HFFc6 (cell line): ENCODE measurements at places on chromosomes 11 and 22. TPM values are rescaled to one million over a fixed set of nuclear protein-coding genes. Genes with fewer than 3 reads are reported as not detected.

The MRGPRE gene
- total RNA-seq, result not detected in 3 replicates

DNA sequence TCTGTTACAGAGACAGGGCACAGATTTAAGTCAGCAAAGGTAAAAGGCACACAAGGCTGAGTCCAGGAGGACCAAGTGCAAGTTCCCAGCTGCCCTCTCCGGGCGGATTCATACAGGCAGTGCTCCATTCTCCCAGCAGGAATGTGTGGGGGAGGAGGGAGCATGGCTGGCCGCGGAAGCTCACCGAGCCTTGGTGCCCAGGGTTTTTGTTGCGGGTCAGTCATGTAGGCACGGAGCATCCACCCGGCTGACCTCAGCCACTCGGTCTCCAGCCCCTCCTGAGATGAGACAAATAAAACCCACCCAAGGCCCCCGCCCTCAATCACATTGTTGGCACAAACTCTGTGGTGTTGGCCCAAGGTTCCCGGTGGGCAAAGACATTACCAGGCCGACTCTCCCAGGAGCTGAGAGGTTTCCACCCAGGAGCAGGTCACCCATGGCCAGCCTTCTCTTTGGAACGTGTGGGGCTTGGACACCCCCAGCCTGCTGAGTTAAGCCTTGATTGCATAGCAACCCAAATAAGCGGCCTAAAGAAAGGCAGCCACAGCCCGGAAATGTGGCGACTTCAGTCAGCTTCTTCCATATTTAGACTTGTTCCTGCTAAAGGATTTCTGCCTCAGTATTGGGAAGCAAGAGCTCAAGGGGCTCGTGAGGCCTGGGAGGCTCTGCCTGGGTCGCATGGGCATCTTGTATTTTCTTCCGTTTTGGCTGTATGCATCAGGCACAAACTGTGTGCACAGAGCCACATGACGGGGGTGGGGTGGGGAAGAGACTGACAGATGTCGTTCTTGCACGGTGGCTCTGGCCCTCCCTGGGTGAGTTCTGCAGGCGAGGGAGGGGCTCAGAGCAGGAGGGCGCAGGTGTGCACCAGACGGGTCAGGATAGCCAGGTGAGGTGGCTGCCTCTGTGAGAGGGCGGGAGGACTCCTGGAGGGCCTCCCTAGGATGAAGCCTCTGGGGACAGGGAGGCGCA lies 63.0 kb downstream of the ARHGAP8 start:
- no peak for DNase-seq

- DNase-seq, result no peak
Measured at GRCh38 chr11:45095691-45096010, 50.8 kb upstream of the PRDM11 start.

- no peak for DNase-seq
Measured at GRCh38 chr11:47215366-47215910, 664 bp downstream of the DDB2 start.

The SLC25A45 gene
- 6.3 to 8.9 TPM (median 7.1 TPM) in 3 replicates for total RNA-seq

The OR51S1 gene
- total RNA-seq, result not detected in 3 replicates

- DNase-seq, result no peak
Measured at GRCh38 chr11:121476379-121477032, 23.7 kb upstream of the SORL1-AS1 start.

GRCh38 chr11:1206391-1207271 lies 16.2 kb upstream of the MUC5B start:
- DNase-seq, result no peak

The OR4C3 gene
- total RNA-seq, result not detected in 3 replicates

- peak; percentile 31 for DNase-seq
Measured at GRCh38 chr11:123518496-123519054, 88.5 kb downstream of the GRAMD1B start.

- no peak for DNase-seq
Measured at GRCh38 chr22:34783436-34783835, 282.5 kb upstream of the ISX start.

DNA sequence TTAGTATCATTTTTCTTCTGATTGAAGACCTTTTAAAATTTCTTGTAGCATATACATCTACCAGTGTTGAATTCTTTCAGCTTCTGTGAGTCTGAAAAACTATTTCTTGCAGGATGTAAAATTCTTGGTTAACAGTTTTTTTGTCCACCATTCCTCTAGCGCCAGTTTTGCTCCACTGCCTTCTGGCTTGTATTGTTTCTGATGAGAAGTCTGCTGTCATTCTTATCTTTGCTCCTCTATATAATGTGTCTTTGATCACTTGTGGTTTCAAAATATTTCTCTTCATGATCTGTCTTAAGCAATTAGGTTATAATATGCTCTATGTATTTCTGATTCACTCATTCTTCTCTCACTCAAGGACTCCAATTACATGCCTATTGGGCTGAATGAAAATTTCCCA lies 152.3 kb downstream of the INSC start:
- no peak for DNase-seq

DNA sequence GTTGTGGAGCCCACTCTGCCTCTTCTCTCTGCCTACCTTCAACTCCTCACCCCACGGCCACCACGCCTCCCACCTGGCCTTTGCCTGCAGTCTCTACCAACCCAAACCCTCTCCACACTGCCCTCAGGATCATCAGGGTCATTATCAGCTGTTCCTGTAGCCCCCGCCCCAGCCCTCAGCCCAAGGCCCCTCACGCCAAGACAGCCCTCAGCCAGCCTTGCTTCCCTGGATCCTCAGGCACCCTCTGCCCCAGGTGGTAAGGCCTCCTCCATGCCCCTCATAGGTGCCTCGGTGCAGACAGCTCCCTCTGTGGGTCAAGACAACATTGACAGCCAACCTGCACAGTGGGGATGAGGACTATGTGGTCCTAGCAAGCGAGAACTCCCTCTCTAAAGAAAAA lies 1.7 kb downstream of the SBF1 start:
- no peak for DNase-seq

GRCh38 chr11:56624661-56625110 lies 10.0 kb upstream of the OR5M1 start:
- DNase-seq, result peak; percentile 70

The CST6 gene
- total RNA-seq, result 1.1 to 1.3 TPM in 2 of 3 replicates, not detected in the other

DNA sequence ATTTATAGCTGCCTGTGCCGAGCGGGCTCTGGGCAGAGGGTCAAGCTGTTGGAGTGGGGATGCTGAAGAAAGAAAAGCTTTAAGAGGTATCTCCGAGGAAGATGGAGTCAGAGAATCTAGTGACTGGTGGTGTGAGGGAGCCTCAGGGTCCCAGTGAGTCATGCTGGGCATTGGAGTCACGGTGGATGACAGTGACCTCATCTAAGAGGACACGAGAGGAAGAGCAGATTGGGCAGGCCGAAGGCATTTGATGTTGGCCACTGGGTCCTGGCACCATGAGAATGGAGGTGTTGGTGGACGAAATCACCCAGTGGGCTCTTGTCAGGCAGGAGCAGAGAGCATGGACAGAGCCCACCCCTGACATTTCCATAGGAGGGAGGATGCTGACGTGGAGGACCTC lies 68.4 kb downstream of the TBC1D22A start:
- DNase-seq, result peak; percentile 19

- DNase-seq, result no peak
Measured at GRCh38 chr11:6567371-6567745, 36.1 kb downstream of the RRP8 start.

DNA sequence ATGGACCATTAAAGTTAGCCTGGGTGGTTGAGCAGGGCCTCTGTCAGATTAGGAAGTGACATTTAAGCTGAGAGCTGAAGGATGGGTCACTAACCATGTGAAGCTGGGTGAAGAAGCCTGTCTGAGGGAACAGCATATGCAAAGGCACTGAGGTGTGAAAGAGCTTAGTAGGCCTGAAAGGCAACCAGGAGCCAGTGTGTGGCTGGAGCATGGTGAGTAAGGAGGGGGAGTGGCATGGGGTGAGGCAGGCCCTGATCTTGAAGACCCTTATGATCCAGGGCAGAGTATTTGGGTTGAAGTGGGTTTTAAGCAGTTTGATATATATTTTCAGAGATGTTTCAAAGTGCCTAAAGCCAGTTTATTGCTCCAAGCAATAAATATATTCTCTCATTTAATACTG lies 48.8 kb downstream of the PARVA start:
- no peak for DNase-seq

The SOX6 gene
- total RNA-seq, result 0.82 to 6.9 TPM (median 4.8 TPM) in 3 replicates

- peak; percentile 58 for DNase-seq
Measured at GRCh38 chr11:79461144-79461543, 20.3 kb upstream of the TENM4 start.

The CEND1 gene
- 9.0 to 12.8 TPM (median 11.1 TPM) in 3 replicates for total RNA-seq

The KCNQ1 gene
- total RNA-seq, result not detected in 3 replicates

DNA sequence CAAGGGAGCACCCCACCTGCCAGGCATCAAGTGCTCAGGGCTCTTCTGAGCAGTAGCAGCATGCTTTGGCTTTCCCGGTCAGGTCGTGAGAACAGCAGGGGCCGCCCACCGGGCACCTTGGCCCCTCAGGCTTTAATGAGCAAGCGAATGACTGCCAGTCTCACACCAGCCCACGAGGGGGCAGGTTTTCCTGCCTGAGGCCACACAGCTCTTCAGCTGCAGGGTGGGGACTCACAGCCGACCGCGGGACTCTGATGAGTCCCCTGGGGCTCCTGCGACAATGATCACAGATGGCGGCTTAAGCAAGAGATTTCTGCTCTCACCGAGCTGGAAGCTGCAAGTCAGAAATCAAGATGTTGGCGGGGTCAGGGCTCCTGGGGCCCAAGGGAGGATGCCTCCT lies 14.3 kb upstream of the FGF19 start:
- DNase-seq, result peak; percentile 7

DNA sequence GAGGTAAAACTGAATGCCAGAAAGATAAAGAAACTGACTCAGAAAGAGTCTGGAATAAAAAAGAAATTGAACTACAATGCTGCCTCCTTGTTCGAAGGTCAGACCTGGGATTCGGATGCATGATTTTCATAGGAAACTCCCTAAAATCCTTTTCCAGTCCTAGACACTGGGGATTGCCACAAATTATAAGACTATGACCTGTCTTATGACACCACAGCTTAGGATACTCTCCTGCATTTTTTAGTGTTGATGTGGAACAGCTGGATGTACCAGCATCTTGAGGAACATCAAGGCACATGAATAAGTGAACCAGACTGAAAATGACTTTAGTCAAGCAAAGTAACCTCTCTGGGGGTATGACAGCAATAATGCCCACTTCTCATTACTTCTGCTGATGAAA lies 9.0 kb downstream of the KIRREL3 start:
- DNase-seq, result peak; percentile 86
